Lower lobe of right lung (tissue), 2 donors: ENCODE measurements at places on chromosomes 13 and 19. TPM values are rescaled to one million over a fixed set of nuclear protein-coding genes. Genes with fewer than 3 reads are reported as not detected.

Gene ZNF154
- 2.5 TPM for total RNA-seq

Gene TBXA2R
- 4.9 TPM for total RNA-seq

Gene MBD3L2
- total RNA-seq, result not detected

Gene ACP5
- total RNA-seq, result 650 TPM

Gene CEACAM1
- 13.8 TPM for total RNA-seq

Gene TEAD2
- total RNA-seq, result 36.2 TPM

Gene U2AF2
- total RNA-seq, result 143 TPM

Gene RYR1
- total RNA-seq, result 9.2 TPM

DNA sequence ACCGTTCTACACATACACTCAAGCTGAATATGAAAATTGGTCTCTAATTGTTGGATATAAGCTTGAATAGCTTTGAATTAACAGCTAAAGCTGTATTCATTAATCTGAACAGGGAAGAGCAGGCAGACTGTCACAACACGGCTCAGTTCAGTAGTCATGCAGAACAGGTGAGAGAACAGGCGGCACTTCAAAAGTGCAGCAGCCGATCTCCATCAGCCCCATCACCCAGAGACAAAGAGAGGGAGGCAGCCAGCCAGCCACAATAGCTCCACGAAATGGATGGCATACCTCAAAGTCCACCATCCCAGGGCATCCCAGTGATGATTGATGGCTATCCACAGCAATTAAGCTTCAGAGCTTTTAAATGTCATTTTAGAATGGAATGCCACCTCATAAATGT, 419.2 kb downstream of the OLFM4 start:
- no peak for DNase-seq

DNA sequence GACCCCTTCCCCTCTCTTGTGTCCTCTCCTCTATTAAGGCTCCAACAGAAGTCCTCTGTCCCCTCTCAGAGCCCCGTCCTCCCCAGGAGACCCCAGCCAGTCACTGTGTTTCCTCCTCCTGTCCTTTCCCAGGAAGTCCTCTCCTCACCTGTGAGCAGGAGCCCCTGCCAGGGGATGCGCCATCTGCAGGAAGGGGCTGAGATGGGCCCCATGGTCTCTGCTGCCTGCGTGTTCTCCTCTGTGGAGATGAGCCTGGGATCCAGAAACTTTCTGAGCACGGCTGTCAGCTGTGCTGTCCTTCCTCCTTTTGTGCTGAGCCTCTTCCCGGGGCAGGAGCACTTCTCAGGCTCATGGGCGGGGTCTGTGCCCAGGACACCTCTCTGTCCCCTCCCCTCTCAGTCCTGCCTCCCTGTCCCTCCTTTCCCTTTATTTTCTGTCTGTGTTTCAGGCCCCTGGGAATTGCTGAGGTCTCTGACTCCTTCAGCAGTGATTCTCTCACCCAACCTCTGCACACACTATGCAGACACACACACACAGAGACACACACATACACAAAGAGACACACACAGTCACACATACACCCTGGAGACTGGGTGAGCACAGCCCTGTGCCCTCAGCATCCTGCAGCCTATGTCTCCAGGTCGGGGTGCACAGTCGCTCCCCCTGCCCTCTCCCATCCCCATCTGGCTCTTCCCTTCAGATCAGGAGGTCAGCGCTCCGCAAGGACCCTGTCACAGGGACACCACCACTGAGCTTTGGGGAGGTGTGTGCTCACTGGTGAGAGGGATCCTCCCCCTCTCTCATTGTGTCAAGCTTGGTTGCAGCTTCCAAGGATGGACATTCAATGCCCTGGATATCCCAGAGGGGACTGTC, at the start of gene CEACAM8:
Gene CEACAM8, minus strand, starts transcription at position 308 of the 873 bp plus-strand sequence. Its CDS starts 96 bp downstream, at position 212.
- DNase-seq, result no peak

GRCh38 chr13:32409561-32410421, 18.1 kb downstream of the N4BP2L1 start:
- no peak for DNase-seq

- no peak for DNase-seq
Measured at GRCh38 chr13:32019612-32020233, 11.9 kb upstream of the FRY start.

GRCh38 chr19:41746593-41747227, 8.6 kb upstream of the CEACAM6 start:
- peak; percentile 62 for DNase-seq

- DNase-seq, result no peak
Measured at GRCh38 chr13:21957833-21958232, 287.0 kb downstream of the FGF9 start.

DNA sequence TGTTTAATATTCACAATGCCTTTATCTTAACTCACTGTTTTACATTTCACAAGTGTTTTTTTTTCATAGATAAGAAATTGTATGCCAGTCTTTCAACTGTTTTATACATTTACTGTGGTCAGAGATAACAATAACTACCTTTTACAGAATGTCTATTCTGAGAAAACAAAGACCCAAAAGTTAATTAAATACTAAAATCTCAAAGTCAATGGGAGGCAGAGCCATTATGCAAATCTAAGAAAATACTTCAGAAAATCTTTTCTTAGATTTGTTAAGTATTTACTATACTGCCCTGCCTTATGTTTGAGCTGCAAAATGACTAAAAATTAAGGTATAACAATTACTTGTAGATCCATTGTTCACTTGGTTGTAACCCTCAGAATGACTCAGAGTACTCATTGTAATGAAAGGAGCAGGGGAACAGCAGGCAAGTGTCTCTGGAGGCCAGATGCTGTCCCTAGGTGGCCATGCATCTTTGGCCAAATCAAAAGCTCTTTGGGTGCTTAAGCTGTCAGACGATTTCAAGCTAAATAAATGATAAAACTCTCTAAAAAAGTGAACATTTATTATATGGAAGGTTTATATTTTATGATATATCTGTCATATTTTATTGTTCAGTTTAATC, 770.1 kb upstream of the PCDH20 start:
- DNase-seq, result no peak

GRCh38 chr19:56104423-56104822, 16.7 kb downstream of the ZNF787 start:
- peak; percentile 45 for DNase-seq

GRCh38 chr19:6392221-6393073, 517 bp downstream of the GTF2F1 start:
- DNase-seq, result no peak

GRCh38 chr13:69580255-69580654, 527.4 kb upstream of the ATXN8OS start:
- no peak for DNase-seq

GRCh38 chr19:12801466-12802266, at the start of the genes PRDX2 and THSD8:
TSS of gene PRDX2 (minus strand) at chr19:12801800. CDS start at chr19:12801261, 539 bp downstream.
TSS of gene THSD8 (plus strand) at chr19:12802069. CDS start at chr19:12802072, 3 bp downstream.
- DNase-seq, result peak; percentile 87

- DNase-seq, result no peak
Measured at GRCh38 chr13:42275506-42275905, 3.6 kb downstream of the AKAP11 start.

- DNase-seq, result no peak
Measured at GRCh38 chr19:38155453-38155852, 68.6 kb downstream of the DPF1 start.

DNA sequence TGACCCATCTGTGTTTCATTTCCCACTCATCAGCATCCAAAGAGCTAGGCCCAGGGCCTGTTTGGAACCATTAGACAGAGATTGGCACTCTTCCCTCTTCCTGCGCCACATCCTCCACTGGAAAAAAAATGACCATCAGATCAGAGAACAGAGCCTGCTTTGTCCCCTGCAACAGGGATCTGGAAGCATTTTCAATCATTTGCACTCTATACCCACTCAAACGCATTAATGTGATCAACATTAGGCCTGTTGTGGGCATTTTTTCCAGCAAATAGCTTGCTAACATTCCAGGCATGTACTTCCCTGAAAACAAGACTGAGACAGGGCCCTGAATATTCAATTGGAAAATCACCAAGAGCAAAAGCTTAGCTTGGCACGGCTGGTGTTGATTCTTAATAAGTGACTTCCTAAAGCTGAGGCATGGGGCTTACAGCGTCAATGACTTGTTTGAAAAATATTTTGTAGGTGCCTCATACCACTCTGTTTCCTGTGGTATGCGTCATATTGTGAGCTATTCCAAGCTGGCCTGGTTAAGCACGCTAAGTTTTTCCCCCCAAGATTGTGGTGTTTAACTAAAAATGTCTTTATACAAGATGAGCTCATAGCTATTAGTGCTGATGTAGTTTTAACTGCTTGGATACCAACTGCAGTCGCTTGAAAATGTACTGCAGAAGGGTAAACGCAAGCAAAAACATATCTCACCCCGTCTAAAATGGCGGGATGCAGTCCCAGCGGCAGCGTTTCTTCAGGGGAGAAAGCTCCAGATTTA, 404.4 kb downstream of the SPRY2 start:
- no peak for DNase-seq

DNA sequence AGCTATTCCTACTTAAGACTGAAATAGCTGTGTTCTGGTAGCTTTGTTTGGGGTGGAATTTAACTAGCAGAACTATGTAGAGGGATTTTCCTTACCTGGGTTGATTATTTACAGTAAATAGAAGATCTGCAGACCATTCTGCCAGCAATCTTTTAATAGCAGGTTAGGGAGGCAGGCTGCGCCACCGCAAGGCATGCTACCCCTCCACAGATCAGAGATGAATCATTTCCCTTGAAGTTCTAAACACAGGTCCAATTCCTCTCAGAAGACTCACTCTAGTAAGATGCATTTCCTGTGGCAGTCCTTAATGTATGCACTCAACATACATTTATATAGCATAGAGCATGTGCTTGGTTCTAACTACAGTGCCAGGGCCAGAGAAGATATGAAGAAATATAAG, 109.0 kb downstream of the TNFRSF19 start:
- no peak for DNase-seq

- no peak for DNase-seq
Measured at GRCh38 chr13:34730961-34731360, 211.1 kb upstream of the NBEA start.
